MCF 10A (cell line): ENCODE measurements at places on chromosomes 2 and 18.
A peak's percentile ranks its signal among the peaks of the same experiment; 100 is the strongest.

GRCh38 chr2:8872821-8873432 lies 35.5 kb upstream of the KIDINS220 start:
- DNase-seq = peak; percentile 61

DNA sequence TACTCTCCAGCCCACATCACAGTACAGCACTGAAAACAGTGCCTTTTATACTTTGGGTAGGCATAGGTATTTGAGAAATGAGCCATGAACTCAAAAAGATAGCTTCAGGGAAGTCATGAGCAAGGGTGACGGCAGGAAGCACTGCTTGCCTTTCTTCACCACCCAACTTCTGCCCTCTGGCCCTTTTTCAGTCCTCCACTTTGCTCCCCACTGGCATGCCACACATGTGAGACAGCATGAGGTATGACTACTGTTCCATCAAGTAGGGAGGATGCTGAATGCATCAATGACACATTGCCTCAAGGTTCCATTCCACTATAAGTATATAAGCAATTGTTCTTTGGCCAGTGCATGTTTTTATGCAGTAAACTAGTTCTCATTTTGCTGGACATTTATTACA lies 373.0 kb downstream of the NRXN1 start:
- DNase-seq = peak; percentile 38

DNA sequence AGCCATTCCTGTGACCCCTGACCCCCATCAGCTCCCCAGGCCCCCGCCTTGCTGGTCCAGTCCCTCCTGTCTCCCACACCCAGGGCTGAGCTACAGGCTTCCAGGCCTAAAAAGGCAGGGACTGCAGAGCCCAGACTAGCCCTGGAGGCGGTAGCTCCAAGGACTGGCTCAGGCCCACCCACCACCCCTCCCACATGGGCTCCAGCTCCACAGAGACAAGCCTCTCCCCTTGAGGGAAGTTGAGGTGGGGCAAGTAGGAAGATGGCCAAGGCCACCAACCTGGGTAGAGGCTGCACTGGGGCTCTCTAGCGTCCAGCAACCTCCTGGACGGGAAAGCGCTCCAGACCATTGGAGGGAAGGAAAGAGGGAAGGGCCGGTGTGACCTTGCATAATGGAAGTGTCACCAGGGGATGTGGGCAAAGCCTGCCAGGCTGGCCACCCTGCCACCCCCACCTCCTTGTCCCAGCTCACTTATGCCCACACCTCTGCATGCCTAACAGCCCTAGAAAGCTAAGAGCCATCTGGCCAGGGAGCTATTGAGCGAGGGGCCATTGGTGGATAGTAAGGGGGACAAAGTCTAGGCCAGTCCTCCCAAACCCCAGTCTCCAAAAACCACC lies 63.1 kb downstream of the TNS1 start:
- DNase-seq = no peak

GRCh38 chr2:25939257-25939668 lies 43.0 kb downstream of the KIF3C start:
- no peak for DNase-seq

DNA sequence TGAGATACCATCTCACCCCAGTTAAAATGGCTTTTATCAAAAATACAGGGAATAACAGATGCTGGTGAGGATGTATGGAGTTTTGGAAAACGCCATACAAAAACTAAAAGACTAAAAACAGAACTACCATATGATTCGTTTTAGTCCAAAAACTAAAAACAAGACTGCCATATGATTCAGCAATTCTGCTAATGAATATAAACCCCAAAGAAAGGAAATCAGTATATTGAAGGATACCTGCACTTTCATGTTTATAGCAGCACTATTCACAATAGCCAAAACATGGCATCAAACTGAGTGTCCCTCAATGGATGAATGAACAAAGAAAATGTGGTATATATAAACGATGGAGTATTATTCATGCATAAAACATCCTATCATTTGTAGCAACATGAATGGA lies 224.4 kb upstream of the MC4R start:
- DNase-seq = no peak

GRCh38 chr2:153551698-153552097 lies 73.1 kb upstream of the RPRM start:
- DNase-seq = no peak

GRCh38 chr2:27290549-27290948 lies 8.3 kb downstream of the TRIM54 start:
- no peak for DNase-seq

DNA sequence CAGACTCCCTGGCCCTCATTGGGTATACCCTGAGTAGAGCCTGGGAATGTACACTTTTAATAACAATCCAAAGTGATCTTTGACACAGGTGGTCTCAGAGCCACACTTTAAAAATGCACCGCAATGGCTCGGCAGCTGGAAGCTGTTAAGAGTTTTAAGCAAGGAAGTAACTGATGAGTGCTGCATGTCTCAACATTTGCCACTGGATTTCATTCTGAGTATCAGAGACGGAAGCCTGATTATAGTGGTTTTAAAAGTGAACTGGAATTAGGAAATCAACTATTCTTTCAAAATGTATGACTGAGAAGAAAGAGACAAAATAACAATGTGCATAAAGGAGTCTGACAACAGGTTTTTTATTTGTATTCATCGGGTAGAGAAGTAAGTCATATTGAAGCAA lies 7.5 kb downstream of the MBOAT2 start:
- DNase-seq = no peak

- DNase-seq = no peak
Measured at GRCh38 chr18:26181343-26181826, 44.9 kb upstream of the TAF4B start.

DNA sequence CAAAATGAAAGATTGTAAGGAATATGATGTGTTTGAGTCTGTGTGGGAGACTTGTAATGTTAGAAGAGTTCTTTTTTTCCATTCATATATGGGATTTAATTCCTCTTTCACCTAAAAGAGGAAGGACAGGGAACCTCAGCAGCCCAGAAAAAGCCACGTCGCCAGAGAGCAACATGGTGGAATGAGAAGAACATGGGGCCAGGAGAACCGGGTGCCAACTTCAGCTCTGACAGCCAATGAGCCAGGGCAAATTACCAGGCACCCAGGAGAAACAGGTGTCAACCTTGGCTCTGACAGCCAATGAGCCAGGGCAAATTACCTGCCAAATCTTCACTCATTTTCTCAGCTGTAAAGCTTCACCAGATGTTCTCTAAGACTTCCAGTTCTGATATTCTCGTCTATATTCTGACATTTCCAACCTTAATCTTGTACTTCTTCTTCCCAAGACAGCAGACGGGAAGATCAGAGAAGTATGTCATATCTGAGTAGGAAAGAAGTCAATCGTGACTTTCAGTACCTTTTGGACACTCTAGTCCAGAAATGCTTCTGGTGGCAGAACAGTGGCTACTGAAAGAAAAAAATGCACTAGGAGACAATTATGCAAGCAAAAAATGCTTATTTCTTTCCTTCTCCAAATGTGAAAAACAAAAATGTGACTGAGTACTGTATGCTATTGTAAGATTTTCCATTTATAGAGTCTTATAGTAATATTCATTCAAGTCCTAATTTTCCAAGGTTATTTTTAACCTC lies 79.2 kb upstream of the COL5A2 start:
- no peak for DNase-seq

DNA sequence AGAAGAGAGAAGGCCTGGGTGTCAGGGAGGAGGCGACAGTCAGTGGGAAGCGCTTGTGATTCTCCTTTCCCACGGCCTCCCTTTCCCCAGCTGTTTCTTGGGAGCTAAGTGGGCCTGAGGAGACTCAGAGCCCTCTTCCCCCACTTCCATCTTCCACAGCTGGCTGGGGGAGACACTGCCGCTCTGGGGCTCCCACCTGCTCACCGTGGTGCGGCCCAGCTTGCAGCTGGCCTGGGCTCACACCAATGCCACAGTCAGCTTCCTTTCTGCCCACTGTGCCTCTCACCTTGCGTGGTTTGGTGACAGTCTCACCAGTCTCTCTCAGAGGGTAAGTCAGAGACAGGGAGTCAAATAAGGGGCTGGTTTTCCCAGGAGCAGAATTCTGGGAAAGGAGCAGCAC lies 7.1 kb downstream of the TMEM214 start:
- no peak for DNase-seq

DNA sequence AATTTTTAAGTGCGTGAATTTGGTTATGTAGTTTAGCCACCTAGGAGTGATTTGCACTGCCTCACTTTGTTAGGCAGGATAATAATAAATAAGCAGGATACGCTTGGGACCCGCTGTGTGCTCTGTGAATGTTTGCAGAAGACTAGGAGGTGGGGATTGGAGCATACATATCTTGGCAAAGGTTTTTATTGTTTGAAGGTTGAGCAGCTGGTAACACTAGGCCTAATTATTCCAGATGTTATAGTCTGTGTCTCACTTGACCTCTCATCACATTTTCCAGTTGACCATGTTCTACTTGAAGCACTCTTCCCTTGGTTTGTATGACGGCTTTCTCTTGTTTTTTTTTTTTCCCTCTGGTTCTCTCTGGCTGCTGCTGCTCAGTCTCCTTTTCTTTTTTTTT lies 42.7 kb downstream of the FHOD3 start:
- DNase-seq = no peak

GRCh38 chr18:8998481-8999217 lies 103.8 kb upstream of the NDUFV2 start:
- no peak for DNase-seq

DNA sequence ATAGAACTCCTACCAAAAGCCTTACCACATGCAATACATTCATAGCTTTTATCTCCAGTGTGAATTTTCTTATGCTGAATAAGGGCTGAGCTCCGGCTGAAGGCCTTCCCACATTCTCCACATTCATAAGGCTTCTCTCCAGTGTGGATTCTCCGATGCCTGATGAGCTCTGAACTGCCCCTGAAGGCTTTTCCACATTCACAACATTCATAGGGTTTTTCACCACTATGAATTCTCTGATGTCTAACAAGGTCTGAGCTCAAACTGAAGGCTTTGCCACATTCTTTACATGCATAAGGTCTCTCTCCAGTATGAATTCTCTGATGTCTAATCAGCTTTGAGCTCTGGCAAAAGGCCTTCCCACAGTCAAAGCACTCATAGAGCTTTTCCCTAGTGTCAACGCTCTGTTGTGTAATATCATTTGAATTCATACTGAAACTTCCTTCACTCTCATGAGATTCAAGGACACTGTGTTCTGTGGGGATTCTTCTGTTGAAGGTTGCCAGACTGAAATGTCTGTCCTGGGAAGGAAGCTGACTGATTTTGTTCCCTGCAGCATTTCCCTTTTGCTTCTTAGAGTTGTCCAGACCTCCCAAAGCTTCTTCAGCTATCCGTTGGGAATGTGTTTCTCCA lies 12.9 kb downstream of the ZNF397 start:
- DNase-seq = no peak
